ENCODE measurements at places on chromosomes 6 and 20.

GRCh38 chr6:142260748-142261147 is 41.1 kb upstream of the ADGRG6 start:
- DNase-seq, result no peak

GRCh38 chr20:61119794-61120410 is 132.2 kb upstream of the CDH4 start:
- no peak for DNase-seq

GRCh38 chr6:20716865-20717264 is 182.6 kb downstream of the CDKAL1 start:
- no peak for DNase-seq

DNA sequence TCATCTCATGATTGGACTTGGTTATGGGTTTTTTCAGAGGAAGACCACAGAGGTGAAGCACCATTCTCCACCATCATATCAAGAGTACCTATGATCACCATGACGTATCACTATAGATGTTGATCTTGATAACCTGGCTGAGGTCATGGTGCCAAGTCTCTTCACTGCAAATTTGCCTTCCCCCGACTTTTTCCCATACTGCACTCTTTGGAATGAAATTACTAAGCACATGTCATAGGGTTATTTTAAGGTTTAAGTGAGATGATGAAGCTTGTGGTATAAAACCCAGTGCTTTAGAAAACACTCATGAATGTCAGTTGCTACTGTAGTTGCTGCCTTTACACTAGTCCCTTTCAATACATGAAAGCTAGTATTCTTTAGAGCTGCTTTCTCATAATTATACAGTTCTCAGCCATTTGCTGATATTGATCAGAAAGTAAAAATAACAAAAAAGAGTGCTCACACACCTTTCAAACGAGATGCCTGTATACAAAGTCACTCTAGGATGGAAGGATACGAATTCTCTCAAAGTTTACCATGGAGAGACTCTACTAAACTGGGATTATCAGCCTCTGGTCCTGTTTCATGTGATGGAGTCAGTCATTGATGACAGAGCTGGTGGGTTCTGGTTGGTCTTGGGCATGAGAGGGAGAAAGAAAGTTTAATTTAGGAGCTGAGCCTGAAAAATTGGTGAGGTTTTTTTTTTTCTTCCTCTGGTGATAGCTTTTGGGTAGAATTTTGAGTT is 228.1 kb downstream of the PRL start:
- DNase-seq, result no peak

GRCh38 chr6:44538131-44538806 is 150.8 kb downstream of the CDC5L start:
- no peak for DNase-seq

GRCh38 chr20:64196309-64196708 is 32.1 kb downstream of the MYT1 start:
- DNase-seq, result no peak

DNA sequence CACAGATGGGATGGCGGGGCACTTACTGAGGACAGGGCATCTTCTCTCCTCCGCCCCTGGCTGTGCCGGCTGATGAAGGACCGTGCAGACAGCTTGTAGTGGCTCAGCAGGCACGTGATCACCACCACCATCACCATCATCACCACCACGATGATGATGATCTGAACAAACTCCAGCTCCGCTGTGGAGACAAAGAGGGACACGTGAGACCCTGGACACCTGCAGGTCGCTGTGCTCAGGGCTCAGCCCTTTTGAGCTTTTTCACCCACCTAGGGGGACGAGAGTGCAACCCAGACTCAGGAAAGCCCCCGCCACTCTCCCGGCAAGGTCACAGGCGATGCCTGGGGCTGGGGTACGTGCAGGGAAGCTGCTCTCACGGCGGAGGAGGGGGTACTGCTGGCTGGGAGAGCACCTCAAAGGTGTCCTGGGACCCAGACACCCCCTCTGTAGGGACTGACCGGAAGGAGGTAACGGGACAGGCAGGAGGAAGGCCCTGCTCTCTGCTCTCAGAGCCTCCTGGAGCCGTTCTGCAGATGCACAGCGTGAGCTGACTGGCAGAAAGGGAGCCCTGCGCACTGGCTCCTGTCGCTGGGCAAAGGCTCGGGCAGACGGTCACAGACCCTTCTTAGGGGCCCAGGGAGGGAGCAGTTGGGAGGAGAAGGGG is 39.4 kb upstream of the ZBP1 start:
- DNase-seq, result no peak

GRCh38 chr6:127102299-127102698 is 16.2 kb upstream of the RSPO3 start:
- DNase-seq, result no peak

DNA sequence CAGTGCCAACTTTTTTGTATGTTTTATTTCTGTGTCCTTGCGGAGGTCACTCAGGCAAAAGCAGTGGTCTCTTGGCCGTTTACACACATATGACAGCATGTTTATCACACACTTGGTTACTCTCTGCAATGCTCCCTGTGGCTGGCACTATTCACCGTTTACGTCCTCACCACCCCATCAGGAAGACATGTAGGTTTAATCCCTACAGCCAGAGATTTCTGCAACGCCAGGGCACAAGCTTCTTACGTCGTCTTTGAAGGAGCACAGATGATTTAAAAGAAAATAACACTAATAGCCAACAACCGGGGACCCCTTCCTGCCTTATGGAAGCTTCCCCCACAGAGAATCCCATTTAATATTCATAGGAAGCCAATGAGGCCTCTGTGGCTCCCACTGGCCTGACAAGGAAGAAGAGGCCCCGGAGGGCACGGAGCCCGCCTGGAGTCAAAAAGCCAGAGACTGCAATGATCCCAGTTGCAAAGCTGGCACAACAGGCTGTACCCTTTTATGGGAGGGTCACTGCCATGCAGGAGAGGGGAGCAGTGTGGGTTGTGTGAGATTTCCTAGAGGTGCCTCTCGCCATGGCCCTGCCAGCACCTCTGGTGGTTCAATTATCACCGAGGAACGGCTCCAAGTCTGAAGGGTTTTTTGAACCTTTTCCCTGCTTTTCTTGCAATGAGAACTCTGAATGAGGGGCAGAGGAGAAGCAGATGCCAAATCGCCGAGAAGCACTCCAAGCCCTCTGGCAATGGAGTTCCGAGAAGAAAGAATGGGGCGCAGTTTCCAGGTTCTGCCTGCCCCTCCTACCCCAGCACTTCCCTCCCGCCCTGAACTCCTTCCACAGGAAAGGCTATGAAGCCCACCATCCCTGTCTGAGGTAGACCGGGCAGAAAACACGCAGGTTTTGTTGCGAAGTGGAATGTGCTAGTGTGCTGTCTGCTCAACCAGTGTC is 96.2 kb downstream of the THBS2 start:
- no peak for DNase-seq

DNA sequence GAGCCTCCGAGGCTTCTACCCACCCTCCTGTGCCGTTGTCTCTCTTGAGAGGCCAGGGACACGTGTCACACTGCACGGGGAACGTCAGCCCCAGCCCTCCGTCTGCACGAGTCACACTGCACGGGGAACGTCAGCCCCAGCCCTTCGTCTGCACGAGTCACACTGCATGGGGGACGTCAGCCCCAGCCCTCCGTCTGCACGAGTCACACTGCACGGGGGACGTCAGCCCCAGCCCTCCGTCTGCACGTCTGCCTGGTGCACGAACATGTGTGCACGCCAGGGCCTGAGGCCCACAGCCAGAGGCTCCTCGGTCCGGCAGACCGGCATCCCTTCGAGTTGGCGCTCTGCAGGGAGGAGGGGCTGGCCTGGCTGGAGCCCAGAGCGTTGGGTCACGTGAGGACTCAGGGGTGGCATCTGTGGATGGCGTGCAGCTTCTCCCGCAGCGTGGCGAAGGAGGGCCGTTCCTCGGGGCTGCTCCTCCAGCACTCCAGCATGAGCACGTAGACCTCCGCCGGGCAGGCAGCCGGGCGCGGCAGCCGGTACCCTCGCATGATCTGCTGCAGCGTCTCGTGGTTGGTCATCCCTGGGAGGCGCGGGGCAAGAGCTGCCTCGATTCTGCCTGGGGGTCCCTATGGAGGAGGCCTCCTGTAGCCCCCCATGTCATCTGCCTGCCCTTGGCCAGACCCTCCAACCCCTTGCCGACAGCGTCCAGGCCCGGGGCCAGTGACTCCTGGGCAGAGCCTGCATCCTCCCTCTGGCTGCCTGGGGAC is 3.4 kb upstream of the PTK6 start:
- no peak for DNase-seq

GRCh38 chr6:154341336-154341735 is 15.3 kb downstream of the IPCEF1 start:
- no peak for DNase-seq

DNA sequence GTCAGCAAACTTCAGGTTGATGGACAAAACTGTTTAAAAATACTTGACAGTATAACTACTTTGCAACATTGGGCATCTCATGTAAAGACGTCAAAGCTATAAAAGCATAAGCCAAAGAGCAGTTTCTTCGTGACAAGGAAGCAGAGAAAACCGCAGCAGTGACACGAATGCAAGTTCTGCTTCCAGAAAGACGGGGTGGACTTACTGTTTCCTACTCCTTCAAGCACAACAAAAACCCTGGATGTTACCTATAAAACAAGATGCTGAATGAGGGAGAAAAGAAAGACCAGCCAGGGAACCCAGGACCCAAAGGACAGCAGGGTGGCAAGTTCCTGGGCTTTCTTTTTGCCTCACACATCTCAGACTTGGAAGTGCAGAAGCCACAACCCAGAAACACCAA is 98.0 kb downstream of the DLL1 start:
- DNase-seq, result no peak

GRCh38 chr6:20608356-20608755 is 74.1 kb downstream of the CDKAL1 start:
- no peak for DNase-seq

GRCh38 chr6:48826152-48826515 is 636.9 kb downstream of the MMUT start:
- no peak for DNase-seq

- DNase-seq, result no peak
Measured at GRCh38 chr20:61991476-61991875, 74.2 kb downstream of the TAF4 start.

DNA sequence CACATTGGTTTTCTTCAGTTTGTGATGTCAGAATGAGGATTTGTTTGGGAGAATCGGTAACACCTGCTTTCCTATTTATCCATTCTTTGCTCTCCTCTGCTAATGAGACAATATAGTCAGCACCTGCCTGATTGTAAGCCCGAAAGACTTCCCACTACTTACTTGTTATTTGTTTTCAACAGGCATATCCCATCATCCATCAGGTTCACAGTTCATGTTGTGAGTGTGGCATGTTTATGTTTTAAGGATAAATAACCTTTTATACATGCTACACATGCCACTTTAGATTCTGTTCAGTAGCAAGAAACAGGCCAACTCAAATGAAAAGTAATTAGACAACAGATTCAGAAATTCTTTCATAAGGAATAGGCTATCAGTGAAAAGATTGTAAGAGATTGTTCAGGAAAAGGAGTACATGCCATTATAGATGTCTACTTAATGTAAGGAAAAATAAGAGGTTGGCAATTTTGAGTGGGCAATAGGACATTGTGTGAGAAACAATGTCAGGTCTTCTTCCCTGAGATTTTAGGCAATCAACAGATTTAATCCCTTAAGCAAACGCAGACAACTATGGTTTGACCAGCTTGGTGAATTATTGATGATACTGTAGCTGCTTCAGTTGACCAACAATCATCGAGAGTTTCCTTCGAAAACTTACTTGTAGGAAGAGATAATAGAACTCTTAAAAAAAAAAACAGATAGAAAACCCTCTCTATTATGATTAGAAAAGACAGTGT is 7.9 kb upstream of the GPRC6A start:
- no peak for DNase-seq

- no peak for DNase-seq
Measured at GRCh38 chr6:170448751-170449630, 104.1 kb downstream of the PSMB1 start.

DNA sequence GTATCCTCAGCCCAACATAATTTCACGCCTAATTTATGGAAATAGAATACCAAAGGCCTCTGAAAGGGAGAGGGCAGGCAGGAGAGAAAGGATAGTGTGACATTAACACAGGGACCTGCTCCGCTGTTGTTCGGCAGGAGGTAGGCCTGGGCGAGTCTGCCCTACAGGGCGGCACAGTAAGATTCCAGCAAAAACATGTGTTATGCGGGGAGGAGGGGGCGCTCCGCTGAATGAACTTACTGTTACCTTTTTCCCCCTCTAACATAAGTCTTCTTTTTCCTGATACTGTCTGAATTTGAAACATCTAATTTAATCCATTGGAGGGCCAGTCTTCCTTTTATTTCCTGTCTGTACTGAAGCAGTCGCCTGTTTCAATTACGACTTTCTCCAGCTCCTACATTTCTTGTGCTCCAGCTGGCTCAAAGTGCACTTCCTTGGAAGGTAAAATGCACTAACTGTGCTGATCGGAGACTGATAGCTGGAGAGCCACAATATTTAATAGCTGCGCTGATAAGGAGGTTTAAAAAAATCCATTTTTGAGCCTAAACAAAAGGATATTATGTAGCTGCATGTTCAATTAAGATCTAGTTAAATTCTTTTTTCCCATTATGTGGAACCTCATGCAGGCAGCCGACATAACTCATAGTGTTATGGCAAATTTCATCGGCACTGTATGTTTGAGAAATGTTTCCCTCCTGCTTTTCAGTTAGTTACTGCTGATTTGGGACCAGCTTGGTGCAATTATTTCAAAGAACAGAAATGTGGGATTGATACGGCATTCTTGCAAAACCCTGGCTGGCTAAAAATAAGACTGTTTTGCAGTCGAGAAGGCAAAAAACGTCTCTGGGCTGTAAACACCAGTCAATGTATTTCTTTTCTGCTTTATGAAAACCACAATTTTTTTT is 193.0 kb downstream of the FOXC1 start:
- no peak for DNase-seq

DNA sequence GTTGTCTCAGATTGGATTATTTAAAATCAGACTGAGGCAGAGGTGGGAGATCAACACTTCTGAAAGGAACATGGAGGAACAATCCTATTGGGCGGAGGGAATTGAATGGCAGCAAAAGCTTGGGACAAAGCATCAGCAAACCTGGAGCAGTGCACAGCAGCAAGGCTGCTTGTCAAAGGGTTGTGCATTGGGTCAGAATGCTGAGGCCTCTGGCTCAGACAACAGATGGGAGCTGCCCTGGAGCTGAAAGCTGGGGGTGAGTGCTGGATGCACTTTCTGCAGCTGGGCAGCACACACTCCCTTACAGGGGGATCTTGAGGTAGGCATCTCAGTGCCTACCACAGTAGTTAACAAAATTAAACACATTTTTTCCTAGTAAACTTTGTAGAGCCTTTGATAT is 634.4 kb upstream of the MMS22L start:
- DNase-seq, result no peak

- no peak for DNase-seq
Measured at GRCh38 chr6:140036196-140036595, 661.7 kb upstream of the CITED2 start.

GRCh38 chr6:44697327-44697726 is 309.8 kb downstream of the CDC5L start:
- DNase-seq, result no peak

GRCh38 chr6:13120483-13121482 is 207.6 kb downstream of the TBC1D7 start:
- DNase-seq, result no peak

- DNase-seq, result no peak
Measured at GRCh38 chr6:13397359-13398068, 69.2 kb upstream of the TBC1D7 start.

DNA sequence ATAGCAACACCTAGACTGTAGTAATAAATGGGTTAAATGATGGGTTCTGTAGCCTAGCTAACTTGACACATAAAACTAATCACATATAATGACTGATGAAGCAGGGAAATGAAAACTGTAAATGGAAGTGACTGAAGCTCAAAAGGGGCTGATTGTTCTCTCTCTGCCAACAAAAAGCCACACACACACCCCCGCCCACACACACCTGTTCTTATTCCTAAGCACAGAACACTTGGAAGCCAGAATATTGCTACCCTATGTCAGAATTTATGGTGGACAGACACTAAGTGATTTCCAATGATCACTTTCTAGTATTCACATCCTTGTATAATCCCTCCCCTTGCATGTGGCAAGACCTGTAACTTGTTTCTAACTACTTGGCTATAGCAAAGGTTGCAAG is 603.5 kb downstream of the UTRN start:
- no peak for DNase-seq
